ENCODE measurements at places on chromosomes 5 and 9. TPM values are rescaled to one million over a fixed set of nuclear protein-coding genes. Genes with fewer than 3 reads are reported as not detected.

Gene SLC1A1
- 52.7 TPM for total RNA-seq

Gene PCDHA8
- 0.49 TPM for total RNA-seq

Gene CYLC2
- total RNA-seq: not detected

- no peaks in the 10 kb centered on the region for H3K27me3 ChIP-seq
- H3K27ac ChIP-seq: no peak overlapping the region
- no peak overlapping the region for H3K4me3 ChIP-seq
- no peaks in the 10 kb centered on the region for H3K36me3 ChIP-seq
Measured at GRCh38 chr9:97874624-97875023, 21.6 kb downstream of the FOXE1 start.

- H3K4me3 ChIP-seq: no peak overlapping the region
- no peaks in the 10 kb centered on the region for H3K36me3 ChIP-seq
- DNase-seq: no peak
- no peak overlapping the region for H3K27ac ChIP-seq
Measured at GRCh38 chr5:160547872-160548271, 126.2 kb downstream of the PTTG1 start.

GRCh38 chr5:138763037-138763778 is 10.0 kb downstream of the CTNNA1 start:
- peaks cover 46% of the 10 kb centered on the region for H3K4me1 ChIP-seq
- H3K27me3 ChIP-seq: no peaks in the 10 kb centered on the region
- H3K27ac ChIP-seq: no peak overlapping the region
- H3K4me3 ChIP-seq: no peak overlapping the region

DNA sequence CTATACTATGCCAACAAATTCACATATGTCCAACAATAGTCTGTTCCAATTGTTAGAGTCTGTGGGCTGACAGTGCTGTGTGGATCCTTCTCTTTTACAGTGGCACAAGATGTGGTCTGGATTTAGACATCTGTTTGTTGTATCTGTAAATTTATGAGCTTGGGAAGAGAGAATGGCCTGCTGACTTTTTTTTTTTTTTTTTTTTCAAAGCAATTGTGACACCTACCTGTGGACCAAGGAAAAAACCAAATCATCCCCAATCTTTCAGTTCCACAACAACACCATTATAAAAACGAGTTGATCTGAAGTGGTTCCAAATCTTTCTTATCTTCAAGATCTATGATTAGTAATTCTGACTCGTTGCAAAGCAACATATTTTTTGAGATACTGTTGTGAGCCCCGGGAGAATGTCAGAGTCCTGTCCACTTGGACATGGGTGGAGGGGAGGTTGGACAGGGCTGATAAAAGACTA is 4.9 kb downstream of the IRX2 start:
- peak overlapping the region; percentile 51 for H3K4me3 ChIP-seq
- no peaks in the 10 kb centered on the region for H3K4me1 ChIP-seq
- H3K27me3 ChIP-seq: peaks cover 82% of the 10 kb centered on the region
- no peak for DNase-seq
- H3K36me3 ChIP-seq: no peaks in the 10 kb centered on the region
- peak overlapping the region; percentile 77 for H3K27ac ChIP-seq

DNA sequence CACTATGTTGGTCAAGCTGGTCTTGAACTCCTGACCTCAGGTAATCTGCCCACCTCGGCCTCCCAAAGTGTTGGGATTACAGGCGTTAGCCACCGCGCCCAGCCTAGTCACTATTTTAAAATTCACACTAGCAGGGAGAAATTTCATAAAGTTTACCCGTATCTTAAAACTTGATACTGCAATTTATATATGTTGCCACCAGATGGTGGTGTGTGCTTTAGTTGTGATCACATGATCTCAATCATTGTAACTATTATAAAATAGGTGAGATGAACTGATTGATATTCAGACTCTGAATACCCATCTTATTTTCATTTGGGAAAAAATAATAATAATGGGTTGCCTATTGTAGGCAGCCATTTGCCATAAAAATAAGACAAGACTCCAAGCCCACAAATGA is 1330.4 kb upstream of the WWC1 start:
- H3K4me1 ChIP-seq: no peaks in the 10 kb centered on the region
- H3K27ac ChIP-seq: no peak overlapping the region
- H3K27me3 ChIP-seq: no peaks in the 10 kb centered on the region
- no peak overlapping the region for H3K4me3 ChIP-seq
- DNase-seq: no peak

GRCh38 chr5:122761115-122761514 is 13.8 kb upstream of the SNX2 start:
- DNase-seq: no peak
- H3K27me3 ChIP-seq: no peaks in the 10 kb centered on the region
- no peak overlapping the region for H3K4me3 ChIP-seq
